ENCODE measurements at places on chromosomes 5 and 9. TPM values are rescaled to one million over a fixed set of nuclear protein-coding genes. Genes with fewer than 3 reads are reported as not detected.

The ZNF618 gene
- total RNA-seq, result 0.80 TPM

The REEP2 gene
- not detected for total RNA-seq

The CER1 gene
- not detected for total RNA-seq

The ACOT12 gene
- total RNA-seq, result not detected

Data from CD4-positive, alpha-beta memory T cell (primary cell).